ENCODE measurements at places on chromosomes 4 and X.

GRCh38 chr4:154399259-154399974, 92.2 kb downstream of the DCHS2 start:
- no peak for DNase-seq

DNA sequence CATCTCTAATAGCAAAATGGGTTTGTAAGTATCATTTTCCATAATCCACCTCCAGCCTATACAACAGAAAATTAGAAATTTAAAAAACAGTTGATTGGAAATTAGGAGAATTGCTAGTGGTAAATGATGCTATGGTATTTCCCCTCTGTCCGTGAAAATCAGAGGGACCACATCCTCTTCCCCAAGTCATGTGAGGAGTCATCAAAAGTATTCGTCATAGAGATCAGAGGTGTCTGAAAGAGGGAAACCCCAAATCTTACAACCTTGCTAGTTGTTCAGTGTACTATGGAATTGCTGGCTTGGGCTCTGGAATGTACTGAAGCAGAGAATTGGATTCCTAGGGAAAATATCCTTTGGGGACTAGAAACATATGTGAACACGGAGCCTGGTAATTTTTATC, 241.4 kb upstream of the ARHGAP24 start:
- no peak for DNase-seq

DNA sequence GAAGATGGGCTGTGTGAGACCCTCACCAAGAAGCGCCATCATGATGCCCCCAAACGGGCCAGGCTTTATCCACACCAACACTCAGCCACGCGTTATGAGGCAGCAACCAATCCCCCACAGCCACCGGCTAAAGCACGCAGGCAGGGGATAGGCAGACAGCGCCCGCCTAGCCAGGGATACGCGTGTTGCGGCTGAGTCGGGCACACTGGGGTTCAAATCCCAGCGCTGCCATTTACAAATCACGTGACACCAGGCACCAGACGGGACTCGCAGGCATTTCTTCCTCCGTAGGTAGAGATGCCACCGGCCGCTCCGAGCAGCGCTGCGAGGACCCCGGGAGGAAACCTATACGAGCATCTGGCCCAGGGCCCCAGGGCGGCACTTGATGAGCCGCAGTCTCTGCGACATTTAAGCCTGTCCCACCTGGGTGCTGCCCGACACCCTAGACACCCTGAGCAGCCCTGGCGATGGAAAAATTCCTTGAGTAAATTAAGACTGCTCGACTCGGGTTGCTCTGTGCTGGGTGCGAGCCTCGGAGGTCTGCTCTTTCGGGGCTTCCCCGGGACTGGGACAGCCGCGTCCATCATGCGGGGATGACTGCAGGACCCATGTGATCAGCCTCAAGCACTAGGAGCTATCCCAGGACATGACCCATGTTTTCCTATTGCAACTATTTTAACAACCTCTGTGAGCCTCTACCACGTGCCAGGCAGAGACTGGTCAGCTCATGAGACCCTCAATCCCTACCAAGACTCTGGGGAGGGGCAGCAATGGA, 6.3 kb downstream of the ABLIM2 start:
- no peak for DNase-seq

- no peak for DNase-seq
These were observed 130.4 kb downstream of the ARHGAP6 start for GRCh38 chrX:11535156-11535919.

DNA sequence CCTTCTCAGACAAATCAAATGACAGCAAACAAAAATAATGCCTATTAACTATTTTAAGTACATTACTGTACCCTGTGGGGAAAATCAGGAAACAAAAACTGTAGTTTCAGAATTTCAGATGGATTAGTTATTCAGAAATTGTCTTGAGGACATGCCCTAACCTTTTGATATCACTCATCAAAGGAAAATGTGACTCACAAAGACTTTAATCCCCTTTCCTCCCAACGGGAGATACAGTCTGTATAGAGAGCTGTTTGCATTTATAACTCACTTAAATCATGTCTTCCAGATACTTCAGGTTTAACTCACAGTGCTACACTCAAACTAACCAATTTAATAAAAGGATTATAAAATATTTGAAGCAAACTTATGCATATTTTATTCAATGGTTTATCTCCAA, 304.0 kb downstream of the MAPK10 start:
- DNase-seq, result no peak

DNA sequence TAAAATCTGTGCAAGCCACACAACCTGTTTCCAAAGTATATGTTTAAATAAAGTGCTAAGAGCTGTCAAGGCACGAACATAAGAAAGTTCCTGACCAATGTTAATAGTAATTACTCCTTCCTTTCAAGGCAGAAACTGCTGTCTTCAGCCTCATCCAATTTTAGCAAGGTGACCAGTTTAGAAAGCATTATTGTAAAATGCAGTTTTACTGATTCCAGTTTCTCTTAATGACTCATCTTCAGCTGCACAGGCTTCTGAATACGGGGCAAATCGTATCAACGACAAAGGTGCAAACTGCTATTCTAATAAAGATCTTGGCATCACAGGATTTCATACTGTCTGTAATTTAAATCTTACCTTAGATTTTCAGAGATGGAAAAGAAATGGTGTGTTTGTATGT, 87.5 kb downstream of the PPP3CA start:
- DNase-seq, result no peak

- no peak for DNase-seq
These were observed 52.6 kb upstream of the NAP1L2 start for GRCh38 chrX:73267206-73267605.

DNA sequence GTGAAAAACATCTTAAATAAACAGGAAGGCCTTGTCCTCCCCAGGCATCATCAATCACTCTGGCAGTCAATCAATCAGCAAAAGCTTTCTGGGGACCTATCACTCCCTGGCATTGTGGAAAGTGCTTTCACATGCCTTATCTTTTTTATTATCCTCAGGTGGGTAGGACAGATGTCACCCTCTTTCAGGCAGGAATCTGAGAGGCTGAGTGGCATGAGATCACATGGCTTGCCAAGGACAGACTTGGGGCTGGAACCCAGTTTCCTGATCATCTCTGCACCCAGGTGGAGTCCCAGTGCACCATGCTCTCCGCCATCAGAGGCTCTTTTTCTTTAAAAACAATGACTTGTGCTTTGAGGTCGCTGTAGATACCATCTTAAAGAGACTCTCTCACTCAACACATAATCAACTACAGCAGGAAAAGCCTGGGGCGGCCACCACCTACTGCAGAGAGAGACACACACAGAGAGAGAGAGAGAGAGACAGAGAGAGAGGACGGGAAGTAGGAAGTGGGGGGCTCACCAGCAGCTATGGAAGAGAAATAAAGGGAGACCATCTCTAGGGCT, 282.7 kb downstream of the PTTG2 start:
- no peak for DNase-seq

GRCh38 chr4:37562592-37562991, 123.6 kb downstream of the RELL1 start:
- no peak for DNase-seq

- peak; percentile 16 for DNase-seq
These were observed 49.6 kb downstream of the CASP3 start for GRCh38 chr4:184599492-184600135.

- DNase-seq, result no peak
These were observed 37.3 kb upstream of the MBTPS2 start for GRCh38 chrX:21802054-21802670.

GRCh38 chr4:16293210-16293838, 67.1 kb upstream of the TAPT1 start:
- no peak for DNase-seq

GRCh38 chr4:337932-338758, 531 bp downstream of the ZNF141 start:
- peak; percentile 44 for DNase-seq

- no peak for DNase-seq
These were observed at the start of gene IL1RAPL2 for GRCh38 chrX:104565791-104566680. IL1RAPL2 (plus strand) TSS chrX:104566199.

DNA sequence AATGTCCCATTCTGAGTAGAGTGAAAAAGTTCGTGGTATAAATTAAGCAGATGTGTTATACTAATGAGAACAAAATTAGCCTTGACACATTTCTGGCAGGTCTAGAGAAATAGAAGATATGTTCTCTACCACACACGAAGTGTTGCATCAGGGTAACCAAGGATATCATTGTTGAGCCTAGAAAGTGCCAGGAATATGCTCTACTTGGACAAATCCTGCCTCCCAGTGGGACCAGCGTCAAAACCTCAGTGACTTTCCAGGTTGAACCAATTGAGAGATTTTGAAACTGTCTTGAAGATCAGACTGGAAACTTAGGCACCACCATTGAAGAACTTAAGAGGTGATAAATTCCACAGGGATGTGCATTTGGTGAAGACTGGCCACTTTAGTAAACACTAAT, 115.9 kb downstream of the HPGD start:
- DNase-seq, result no peak

DNA sequence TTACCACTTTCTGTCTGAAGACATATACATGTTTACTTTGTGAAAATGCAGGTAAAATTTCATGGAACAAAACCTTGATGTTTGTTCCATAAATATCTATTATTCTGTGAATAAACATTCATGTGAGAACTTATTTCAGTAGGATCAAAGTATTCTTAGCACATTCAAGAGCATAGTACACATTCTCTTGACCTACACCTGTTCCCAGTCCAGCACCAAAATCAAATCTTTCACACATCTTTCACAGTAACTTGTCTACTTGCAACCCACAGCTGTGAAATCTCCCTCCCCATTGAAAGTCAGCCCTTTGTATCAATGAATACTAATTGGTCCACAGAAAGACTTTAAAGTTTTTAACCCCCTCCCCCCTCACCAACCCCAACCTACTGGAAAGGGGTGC, 283.2 kb downstream of the GPC3 start:
- no peak for DNase-seq

DNA sequence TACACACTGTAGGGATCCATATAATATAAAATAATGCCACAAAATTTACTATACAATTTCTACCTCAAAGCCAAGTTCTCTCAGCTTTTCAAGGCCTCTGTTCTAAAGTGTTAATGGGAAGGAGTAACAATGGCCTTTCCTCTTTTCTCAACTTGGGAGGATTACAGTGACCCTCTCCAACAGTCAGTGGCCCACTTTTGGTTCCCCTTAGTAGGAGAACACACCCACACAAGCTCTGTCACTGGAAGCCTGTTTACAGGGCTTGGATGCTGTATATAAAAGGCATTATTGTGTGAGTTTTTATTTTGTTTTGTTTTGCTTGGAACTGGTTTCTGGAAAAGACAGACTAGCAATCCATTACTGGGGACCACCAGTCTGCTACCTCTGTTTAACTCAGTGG, 1.8 kb downstream of the ARHGEF6 start:
- peak; percentile 76 for DNase-seq

GRCh38 chr4:3673716-3674478, 92.3 kb upstream of the ADRA2C start:
- DNase-seq, result no peak

DNA sequence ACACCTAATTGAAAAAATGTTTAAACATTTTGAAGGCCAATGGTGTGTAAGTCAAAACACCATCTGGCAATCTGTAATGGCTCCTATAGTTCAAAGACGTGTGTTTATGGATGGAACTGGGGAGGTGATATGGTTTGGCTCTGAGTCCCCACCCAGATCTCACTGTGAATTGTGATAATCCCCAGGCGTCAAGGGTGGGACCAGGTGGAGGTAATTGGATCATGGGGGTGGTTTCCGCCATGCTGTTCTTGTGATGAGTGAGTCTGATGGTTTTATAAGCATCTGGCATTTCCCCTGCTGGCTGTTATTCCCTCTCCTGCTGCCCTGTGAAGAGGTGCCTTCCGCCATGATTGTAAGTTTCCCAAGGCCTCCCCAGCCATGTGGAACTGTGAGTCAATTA, 52.2 kb downstream of the ADRA2C start:
- no peak for DNase-seq

DNA sequence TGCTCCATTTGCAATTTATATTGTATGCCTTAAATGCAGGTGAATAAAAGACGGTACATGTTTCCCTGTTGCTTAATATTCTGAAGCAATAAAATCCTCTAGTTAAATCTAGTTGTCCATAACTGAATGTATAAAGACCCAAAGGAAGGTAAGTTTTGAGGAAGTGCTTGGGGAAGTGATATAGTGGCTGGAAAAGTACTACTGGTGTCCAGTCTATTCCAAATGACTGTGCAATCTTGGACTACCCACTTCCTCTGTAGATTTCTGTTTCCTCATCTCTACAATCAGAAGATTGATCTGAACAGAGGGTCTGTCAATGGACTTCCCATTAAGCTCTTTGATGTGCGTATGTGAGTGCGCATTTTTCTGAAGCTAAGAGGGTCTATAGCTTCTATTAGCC, 17.0 kb downstream of the SNCA start:
- peak; percentile 31 for DNase-seq

DNA sequence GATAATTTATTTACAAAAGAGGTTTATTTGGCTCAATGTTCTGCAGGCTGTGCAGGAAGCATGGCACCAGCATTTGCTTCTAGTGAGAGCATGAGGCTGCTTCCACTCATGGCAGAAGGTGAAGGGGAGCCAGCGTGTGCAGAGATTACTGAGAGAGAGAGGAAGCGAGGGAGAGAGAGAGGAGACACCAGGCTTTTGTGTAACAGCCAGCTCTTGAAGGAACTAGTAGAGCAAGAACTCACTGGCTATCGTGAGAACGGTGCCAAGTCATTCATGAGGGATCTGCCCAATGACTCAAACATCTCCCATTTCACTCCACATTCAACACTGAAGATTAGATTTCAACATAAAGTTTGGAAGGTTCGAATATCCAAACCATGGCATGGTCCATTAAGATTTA, 12.7 kb downstream of the GUCY1A1 start:
- DNase-seq, result peak; percentile 34

DNA sequence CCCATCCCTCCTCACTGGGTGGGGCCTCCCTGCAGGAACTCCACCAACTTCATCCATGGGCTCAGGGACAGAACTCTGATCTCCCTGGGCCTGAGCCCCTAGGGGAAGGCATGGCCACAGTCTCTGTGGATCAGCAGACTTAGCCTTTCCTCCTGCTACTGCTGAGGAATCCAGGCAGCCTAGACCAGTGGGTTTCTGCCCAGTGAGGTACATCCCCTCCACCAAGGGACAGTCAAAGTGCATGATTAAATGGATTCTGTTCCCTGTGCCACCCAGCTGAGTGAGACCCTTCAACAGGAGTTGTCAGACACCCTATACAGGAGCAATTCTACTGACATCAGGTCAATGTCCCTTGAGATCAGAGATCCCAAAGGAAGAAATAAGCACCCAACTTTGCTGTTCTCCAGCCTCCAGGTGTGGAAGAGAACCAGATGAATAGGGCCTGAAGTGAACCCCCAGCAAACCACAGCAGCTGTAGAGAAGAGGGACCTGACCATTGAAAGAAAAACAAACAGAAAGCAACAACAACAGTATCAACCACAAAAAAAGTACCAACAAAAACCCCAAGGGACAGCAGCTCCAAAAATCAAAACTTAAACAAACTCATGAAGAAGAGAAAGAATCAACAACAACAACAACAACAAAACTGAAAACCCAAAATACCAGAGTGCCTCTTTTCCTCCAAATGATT, 84.8 kb downstream of the CHIC1 start:
- no peak for DNase-seq

DNA sequence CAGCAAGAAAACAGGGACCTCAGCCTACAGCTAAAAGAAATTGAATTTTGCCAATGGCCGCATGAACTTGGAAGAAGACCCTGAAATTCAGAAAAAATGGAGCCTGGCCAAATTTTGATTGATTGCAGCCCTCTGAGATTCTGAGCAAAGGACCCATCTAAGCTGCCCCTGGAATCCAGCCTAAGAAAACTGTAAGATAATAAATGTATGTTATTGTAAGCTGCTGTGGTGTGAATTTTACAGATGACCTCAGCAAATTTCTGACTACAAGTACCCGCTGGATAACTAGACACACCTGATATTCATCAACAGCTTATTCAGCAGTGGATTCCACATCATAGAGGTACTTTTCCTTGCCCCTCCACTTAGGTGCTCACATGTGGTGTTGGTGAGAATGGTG, 119.5 kb upstream of the EPHA5 start:
- DNase-seq, result no peak

- DNase-seq, result no peak
These were observed 53.5 kb downstream of the TMPRSS11F start for GRCh38 chr4:68076194-68076593.

All from suppressor macrophage (primary cell).